ENCODE measurements at places on chromosomes 3 and 15. TPM values are rescaled to one million over a fixed set of nuclear protein-coding genes. Genes with fewer than 3 reads are reported as not detected.

SLC9C1 gene
- not detected for total RNA-seq

SPTSSB gene
- total RNA-seq, result 0.58 TPM

RASSF1 gene
- total RNA-seq, result 43.8 TPM

NANOGP8 gene
- 0.15 TPM for total RNA-seq

GHSR gene
- not detected for total RNA-seq

KCNMB3 gene
- total RNA-seq, result 0.50 TPM

LRIG1 gene
- 48.7 TPM for total RNA-seq
